ENCODE measurements at places on chromosomes 1 and 21. TPM values are rescaled to one million over a fixed set of nuclear protein-coding genes. Genes with fewer than 3 reads are reported as not detected.

The DENND2D gene
- total RNA-seq, result 209 TPM

The HTR6 gene
- not detected for total RNA-seq

The SLC30A10 gene
- not detected for total RNA-seq

The SH2D1B gene
- not detected for total RNA-seq

The CCDC185 gene
- not detected for total RNA-seq

The MTARC1 gene
- not detected for total RNA-seq

The SERINC2 gene
- not detected for total RNA-seq

The EPS15 gene
- 71.6 TPM for total RNA-seq

The F13B gene
- not detected for total RNA-seq

The LRRN2 gene
- not detected for total RNA-seq

The TOMM20 gene
- total RNA-seq, result 71.1 TPM

The DNM3 gene
- total RNA-seq, result 2.2 TPM

The PLEKHO1 gene
- 98.2 TPM for total RNA-seq

The CSMD2 gene
- not detected for total RNA-seq

The SLC44A3 gene
- not detected for total RNA-seq

The LEFTY1 gene
- not detected for total RNA-seq

The KAZN gene
- total RNA-seq, result 0.15 TPM

The CR1 gene
- 0.18 TPM for total RNA-seq

The TFAP2E gene
- 0.68 TPM for total RNA-seq

The FCRL1 gene
- not detected for total RNA-seq

The TMEM52 gene
- not detected for total RNA-seq

The TNNI3K gene
- total RNA-seq, result not detected

The SAMD11 gene
- not detected for total RNA-seq

The LRRC52 gene
- not detected for total RNA-seq

The CTSS gene
- total RNA-seq, result 95.9 TPM

The PADI4 gene
- 0.45 TPM for total RNA-seq

The SLC16A1 gene
- 57.3 TPM for total RNA-seq

The KRTAP13-2 gene
- not detected for total RNA-seq

The SLC9C2 gene
- total RNA-seq, result not detected

The KIAA1614 gene
- total RNA-seq, result 0.12 TPM

The SMIM34 gene
- not detected for total RNA-seq

The L1TD1 gene
- not detected for total RNA-seq

The DMRTA2 gene
- not detected for total RNA-seq

The CRP gene
- not detected for total RNA-seq

The ITLN2 gene
- not detected for total RNA-seq

The SYCP1 gene
- total RNA-seq, result not detected

The S100A11 gene
- total RNA-seq, result 330 TPM

The TTLL7 gene
- total RNA-seq, result 5.3 TPM

The TMEM81 gene
- total RNA-seq, result 2.3 TPM

The CHIT1 gene
- 0.94 TPM for total RNA-seq

The LCE2C gene
- total RNA-seq, result not detected

The OR2T29 gene
- total RNA-seq, result not detected

The RPTN gene
- total RNA-seq, result not detected

The LRRIQ3 gene
- 1.4 TPM for total RNA-seq

The TNFRSF9 gene
- 68.1 TPM for total RNA-seq

The MED8 gene
- total RNA-seq, result 43.6 TPM

The TRMT13 gene
- 18.1 TPM for total RNA-seq

The RXFP4 gene
- total RNA-seq, result not detected

The CREB3L4 gene
- total RNA-seq, result 6.3 TPM
